Astrocyte of the spinal cord (primary cell): ENCODE measurements at places on chromosomes 6 and 20.

- DNase-seq = no peak
Observed at GRCh38 chr6:87736809-87737540, 34.9 kb upstream of the AKIRIN2 start.

GRCh38 chr6:13814938-13815575, 700 bp upstream of the MCUR1 start:
- DNase-seq = peak; percentile 9

- DNase-seq = no peak
Observed at GRCh38 chr6:93394471-93394870, 24.9 kb downstream of the EPHA7 start.

GRCh38 chr6:85285114-85285513, 164.8 kb upstream of the NT5E start:
- DNase-seq = no peak

DNA sequence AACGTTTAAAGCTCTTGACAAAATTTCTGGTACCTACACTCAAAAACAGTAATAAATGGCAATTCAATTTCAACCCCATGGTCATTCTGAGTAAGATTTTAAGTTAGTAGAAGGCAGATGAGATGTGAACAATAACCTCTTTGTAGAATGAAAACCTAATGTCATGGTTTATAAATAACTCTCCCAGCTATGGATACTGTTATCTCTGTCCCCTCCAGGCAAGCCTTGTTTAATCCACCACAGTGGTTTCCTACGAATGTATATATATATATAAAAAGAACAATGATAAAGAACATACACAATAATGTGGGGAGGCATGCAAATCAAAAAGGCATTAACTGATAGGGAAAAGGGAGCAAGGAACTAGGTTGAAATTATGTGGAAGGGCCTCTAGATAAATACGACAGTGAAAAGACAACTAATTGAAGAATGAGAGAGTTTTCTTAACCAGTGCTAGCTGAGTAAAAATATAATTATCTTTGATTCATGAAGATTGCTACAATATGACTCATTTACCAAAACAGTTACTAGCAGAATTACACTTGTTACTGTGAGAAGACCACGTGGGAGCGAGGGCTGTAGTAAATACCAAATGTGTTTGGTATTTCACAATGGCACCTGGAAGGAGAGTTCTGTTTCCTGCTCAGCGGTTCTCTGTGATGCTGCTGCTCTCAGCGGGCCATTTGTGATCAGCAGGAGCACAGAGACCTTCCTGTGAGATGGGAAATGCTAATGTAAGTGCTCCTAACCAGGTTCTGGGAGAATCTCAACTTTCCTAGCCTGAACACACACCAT, 173.7 kb downstream of the MBOAT1 start:
- no peak for DNase-seq

- DNase-seq = no peak
Observed at GRCh38 chr20:61559706-61560315, 307.8 kb downstream of the CDH4 start.

- DNase-seq = no peak
Observed at GRCh38 chr6:79408256-79408974, 128.8 kb downstream of the LCA5 start.

GRCh38 chr6:130322673-130323268, 43.0 kb upstream of the TMEM200A start:
- DNase-seq = peak; percentile 81

GRCh38 chr20:35283441-35284266, 918 bp downstream of the EIF6 start:
- DNase-seq = no peak

GRCh38 chr20:37220731-37221130, 40.9 kb downstream of the GHRH start:
- DNase-seq = no peak

DNA sequence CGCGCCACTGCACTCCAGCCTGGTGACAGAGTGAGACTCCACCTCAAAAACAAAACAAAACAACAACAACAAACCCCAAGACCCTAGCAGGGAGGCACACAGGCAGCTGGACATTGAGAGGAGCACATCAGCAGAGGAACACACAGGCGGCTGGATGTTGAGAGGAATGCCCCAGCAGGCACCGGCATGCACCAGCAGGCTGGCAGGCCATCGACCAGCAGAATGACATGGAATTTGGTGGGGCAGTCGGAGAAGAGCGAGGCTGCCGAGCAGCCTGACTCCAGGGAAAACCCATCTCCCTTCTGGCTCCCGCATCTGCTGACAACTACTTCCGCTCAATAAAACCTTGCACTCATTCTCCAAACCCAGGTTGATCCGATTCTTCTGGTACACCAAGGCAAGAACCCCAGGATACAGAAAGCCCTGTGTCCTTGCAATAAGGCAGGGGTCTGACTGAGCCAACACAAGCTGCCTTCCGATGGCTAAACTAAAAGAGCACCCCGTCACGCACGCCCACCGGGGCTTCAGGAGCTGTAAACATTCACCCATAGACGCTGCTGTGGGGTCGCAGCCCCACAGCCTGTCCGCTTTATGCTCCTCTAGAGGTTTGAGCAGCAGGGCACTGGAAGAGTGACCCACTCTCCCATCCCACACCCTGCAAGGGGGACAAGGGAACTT, 60.2 kb downstream of the SLC22A23 start:
- no peak for DNase-seq

- peak; percentile 11 for DNase-seq
Observed at GRCh38 chr6:95364016-95364604, 213.2 kb upstream of the MANEA start.

GRCh38 chr6:70575899-70576495, 9.3 kb downstream of the SDHAF4 start:
- DNase-seq = no peak

DNA sequence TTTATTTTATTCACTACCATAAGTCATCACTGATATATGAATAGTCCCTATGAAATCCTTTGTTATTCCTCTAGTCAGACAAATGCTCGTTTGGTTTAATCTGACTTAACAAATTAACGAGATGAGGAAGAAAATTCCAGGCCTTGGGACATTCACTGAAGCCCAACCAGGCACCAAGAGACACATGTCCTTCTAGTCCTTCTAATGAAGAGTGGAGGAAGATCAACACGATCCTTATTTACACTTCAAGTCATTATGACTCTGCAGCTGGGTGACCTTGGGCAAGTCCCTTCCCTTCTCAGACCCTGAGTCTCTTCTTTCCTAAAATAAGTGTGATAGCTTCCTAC, 117.5 kb downstream of the CEBPB start:
- DNase-seq = no peak

- DNase-seq = no peak
Observed at GRCh38 chr6:110816677-110817076, 1.4 kb upstream of the CDK19 start.

- DNase-seq = peak; percentile 33
Observed at GRCh38 chr20:53608456-53609452, 15.1 kb upstream of the ZNF217 start.

DNA sequence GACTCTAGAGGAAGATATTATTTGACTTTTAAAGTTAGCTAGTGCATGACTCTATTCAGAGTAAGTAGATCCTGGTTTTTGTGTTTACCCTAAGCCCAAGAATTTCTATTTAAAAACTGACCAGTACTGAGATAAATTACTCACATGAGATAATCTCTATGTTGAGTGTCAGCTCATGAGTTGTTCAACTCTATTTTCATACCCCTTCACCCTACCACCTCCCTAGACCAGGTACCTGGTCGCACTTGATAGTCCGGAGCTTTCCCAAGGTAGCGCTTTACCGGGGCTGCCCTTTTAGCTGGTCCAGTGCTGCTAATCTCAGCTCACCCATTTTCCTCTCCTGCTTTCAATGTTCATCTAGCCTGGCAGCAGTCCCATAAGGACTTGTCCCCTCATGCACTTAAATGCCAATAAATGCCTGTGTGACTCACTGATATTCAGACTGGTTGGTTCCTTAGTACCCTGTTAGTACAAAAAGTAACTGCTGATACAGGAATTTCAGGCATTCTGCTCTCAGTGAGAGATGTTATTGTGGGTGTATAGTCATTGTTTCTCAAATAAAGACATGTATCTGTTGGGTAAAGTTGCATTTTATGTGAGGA, 503.9 kb downstream of the ADGRB3 start:
- DNase-seq = peak; percentile 9

DNA sequence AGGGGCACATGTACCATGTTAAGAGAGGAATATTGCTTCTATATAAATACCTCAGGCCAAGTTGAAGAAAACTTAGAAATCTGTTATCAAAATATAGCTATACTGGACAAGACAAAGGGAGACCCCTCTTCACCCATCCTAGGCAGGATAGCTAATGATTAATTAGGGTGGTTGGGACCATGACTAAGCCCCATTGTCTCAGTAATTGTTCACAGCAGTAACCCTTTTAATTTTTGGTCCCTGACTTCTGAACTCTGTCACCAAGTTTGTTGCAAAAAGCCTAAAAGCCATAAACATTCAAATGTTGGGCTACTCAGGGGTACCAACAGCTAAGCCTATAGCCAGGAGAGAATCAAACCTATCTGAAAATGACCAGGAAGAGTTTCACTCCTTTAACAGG, 19.2 kb upstream of the BTN3A2 start:
- DNase-seq = no peak

GRCh38 chr6:135869857-135870256, 18.4 kb downstream of the PDE7B start:
- DNase-seq = no peak

GRCh38 chr6:96613291-96613999, 50.5 kb downstream of the FHL5 start:
- no peak for DNase-seq

DNA sequence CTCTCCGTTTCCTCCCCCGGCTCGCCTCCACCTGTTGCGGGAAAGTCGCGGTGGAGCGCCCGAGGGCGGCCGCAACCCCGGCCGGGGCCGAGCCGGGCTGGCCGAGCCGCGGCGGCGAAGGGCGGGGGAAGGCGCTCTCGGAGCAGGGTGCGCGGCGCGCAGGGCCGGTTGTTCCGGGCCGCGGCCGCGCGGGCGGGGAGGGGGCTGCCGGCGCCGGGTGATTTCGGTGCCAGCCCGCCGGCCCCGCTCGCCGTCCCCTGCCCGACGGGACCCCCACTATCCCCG, 235 bp downstream of the MAP7 start:
- no peak for DNase-seq

GRCh38 chr20:17848249-17849048, 120.1 kb downstream of the SNX5 start:
- no peak for DNase-seq

GRCh38 chr6:169409742-169410312, 156.2 kb upstream of the THBS2 start:
- no peak for DNase-seq

DNA sequence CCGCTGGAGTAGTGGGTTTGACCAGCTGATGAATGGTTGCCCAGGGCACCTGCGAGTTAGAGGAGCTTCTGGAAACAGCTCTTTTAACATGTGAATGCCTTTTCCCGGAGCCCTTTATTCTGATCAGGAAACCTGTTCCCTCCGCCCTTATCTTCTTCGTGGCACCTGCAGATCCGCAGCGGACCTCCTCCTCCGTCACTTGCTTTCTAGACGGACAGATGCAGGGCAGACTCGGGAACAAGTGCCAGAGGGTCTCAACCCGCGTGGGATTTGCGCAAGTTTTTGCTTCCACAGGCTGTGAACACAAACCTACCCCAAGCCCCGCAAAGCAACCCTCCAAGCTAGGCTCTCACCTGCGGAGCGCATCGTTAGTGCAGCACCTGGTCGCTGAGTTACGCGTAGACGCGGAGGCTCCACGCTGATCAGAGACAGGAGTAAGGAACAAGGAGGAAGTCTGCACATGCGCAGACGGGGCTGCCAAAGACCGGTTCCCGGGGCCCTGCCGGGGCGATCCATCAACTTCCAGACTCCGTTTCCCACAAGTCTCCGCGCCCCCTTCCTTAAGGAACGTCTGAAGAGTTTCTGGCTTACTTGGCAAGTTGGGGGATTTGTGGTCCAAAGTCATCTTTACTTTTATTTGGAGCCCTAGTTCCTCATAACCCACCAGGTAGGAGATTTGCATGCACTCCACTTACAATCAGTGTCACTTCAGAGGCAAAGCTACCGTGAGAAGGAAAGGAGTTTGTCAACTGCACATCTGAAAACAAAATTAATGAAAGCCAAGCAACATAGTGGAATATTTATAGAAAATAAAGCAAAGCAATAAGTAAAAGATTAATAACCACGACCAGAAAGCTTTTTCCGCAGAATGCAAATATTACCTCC, 52.7 kb upstream of the ELMO2 start:
- DNase-seq = no peak
